A549 treated with DMSO at 1 μM for 4 hours (cell line): ENCODE measurements at places on chromosomes 1 and 21. TPM values are rescaled to one million over a fixed set of nuclear protein-coding genes. Genes with fewer than 3 reads are reported as not detected.

The SPRR2D gene
- not detected in 5 replicates for total RNA-seq

The CD48 gene
- not detected in 5 replicates for total RNA-seq

The PTGS2 gene
- 10.0 to 16.4 TPM (median 13.3 TPM) in 5 replicates for total RNA-seq

The DISC1 gene
- 0.11 to 0.34 TPM (median 0.24 TPM) in 5 replicates for total RNA-seq

The NHLH1 gene
- 0.33 to 0.71 TPM (median 0.38 TPM) in 5 replicates for total RNA-seq

The GOLT1A gene
- 3.8 to 6.4 TPM (median 5.5 TPM) in 5 replicates for total RNA-seq

The PAPPA2 gene
- total RNA-seq, result 0.01 to 0.03 TPM in 2 of 5 replicates, not detected in the others

The NCSTN gene
- 43.5 to 48.5 TPM (median 46.6 TPM) in 5 replicates for total RNA-seq

The OR2T33 gene
- not detected in 5 replicates for total RNA-seq

The KRTAP12-1 gene
- total RNA-seq, result not detected in 5 replicates

The ST3GAL3 gene
- total RNA-seq, result 2.2 to 3.4 TPM (median 2.2 TPM) in 5 replicates

The CHIA gene
- not detected in 5 replicates for total RNA-seq

The NBPF20 gene
- 3.4 to 4.2 TPM (median 3.9 TPM) in 5 replicates for total RNA-seq

The TAS1R3 gene
- total RNA-seq, result 0.09 to 0.16 TPM (median 0.12 TPM) in 5 replicates

The ESPN gene
- 0.37 to 0.79 TPM (median 0.58 TPM) in 4 of 5 replicates, not detected in the other for total RNA-seq

The DNAI4 gene
- total RNA-seq, result 0.27 to 1.9 TPM (median 0.74 TPM) in 5 replicates

The RXRG gene
- total RNA-seq, result not detected in 5 replicates

The FAM72D gene
- 5.3 to 7.8 TPM (median 7.0 TPM) in 5 replicates for total RNA-seq

The MCOLN2 gene
- 1.7 to 3.1 TPM (median 2.8 TPM) in 5 replicates for total RNA-seq

The MYOG gene
- total RNA-seq, result not detected in 5 replicates

The COL16A1 gene
- total RNA-seq, result 4.2 to 7.5 TPM (median 5.3 TPM) in 5 replicates

The LCE3E gene
- not detected in 5 replicates for total RNA-seq

The MROH9 gene
- not detected in 5 replicates for total RNA-seq

The PADI4 gene
- 0.09 TPM in 1 of 5 replicates, not detected in the others for total RNA-seq

The LCE1F gene
- not detected in 5 replicates for total RNA-seq

The ATP1A4 gene
- total RNA-seq, result not detected in 5 replicates

The CIART gene
- total RNA-seq, result 0.30 to 0.55 TPM (median 0.53 TPM) in 5 replicates

The CLCA2 gene
- not detected in 5 replicates for total RNA-seq

The CDA gene
- total RNA-seq, result 30.3 to 41.5 TPM (median 34.5 TPM) in 5 replicates

The S100A9 gene
- total RNA-seq, result 0.52 to 1.0 TPM (median 0.95 TPM) in 5 replicates

The SNX7 gene
- 20.9 to 37.6 TPM (median 24.5 TPM) in 5 replicates for total RNA-seq

The HSD3B2 gene
- not detected in 5 replicates for total RNA-seq

The L1TD1 gene
- not detected in 5 replicates for total RNA-seq

The OPTC gene
- not detected in 5 replicates for total RNA-seq

The RBP7 gene
- total RNA-seq, result 4.9 to 6.4 TPM (median 5.6 TPM) in 5 replicates

The SPRR4 gene
- total RNA-seq, result not detected in 5 replicates

The FCRL5 gene
- not detected in 5 replicates for total RNA-seq

The CLDN17 gene
- not detected in 5 replicates for total RNA-seq

The ATAD3B gene
- 1.6 to 3.5 TPM (median 2.7 TPM) in 5 replicates for total RNA-seq

The FAM3B gene
- not detected in 5 replicates for total RNA-seq

The UTP25 gene
- total RNA-seq, result 11.6 to 14.1 TPM (median 13.3 TPM) in 5 replicates
